ENCODE measurements at places on chromosomes 5 and 9. TPM values are rescaled to one million over a fixed set of nuclear protein-coding genes. Genes with fewer than 3 reads are reported as not detected.

Gene CARD9
- 24.2 TPM for total RNA-seq

DNA sequence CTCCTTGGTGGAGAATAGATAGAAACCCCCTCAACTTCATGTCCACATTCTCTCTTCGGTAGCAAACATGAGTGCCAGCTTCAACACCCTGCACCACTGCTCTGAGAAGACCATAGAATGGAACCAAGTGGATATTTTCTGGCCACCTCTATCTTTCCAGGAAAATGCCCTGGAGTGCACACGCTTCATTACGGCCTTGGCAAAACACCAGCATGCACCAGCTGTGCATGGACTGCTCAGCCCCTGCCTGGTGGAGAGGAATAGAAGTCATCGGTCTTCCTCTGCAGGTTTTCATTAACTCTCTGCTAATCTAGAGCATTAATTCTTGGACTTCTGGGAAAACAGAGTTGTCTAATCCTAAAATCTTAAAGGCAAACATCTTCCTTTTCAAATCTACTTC lies 211.6 kb upstream of the TMEM161B start:
- DNase-seq = no peak

DNA sequence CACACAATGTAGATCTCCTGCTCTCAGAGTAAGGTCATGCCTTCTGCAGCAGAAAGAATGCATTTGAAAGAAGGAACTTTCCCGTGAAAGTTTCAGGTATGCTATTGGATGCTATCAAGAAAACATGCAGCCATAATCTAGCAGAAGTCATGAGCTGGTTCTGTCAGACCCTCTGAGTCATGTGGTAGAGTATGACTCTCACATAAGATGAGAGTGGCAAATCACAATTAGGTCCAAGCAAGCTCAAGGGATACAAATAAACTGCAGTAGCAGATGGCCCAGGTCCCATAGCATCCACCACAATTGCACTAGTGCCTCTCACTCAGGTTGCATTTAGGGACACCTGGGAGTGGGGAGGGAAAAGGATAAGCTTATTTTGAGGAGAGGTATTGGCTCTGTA lies 292.8 kb downstream of the ASTN2 start:
- DNase-seq = no peak

- no peak for DNase-seq
Measured at GRCh38 chr5:65919773-65920172, 6.6 kb upstream of the ERBIN start.

Gene IFNK
- total RNA-seq = not detected

- no peak for DNase-seq
Measured at GRCh38 chr5:57383093-57383861, 99.3 kb downstream of the ACTBL2 start.

DNA sequence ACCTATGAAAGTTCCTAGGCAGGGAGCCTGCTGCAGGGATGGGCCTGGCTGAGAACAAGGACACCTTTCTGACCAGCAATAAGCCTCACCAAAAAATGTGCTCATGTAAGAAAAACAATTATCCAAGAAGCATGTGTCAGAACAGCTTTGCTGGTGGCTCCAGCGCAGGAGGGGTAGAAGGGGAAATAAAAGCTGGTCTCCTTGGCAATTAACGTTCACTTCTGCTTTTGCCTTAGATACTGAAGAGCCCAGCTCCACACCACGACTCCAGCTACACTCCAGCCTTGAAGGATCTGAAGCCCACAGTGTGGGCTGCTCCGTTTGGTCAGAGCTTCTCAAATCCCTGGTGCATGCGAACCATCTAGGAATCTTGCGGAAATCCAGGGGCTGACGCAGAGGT lies 107.6 kb upstream of the PHYKPL start:
- no peak for DNase-seq

DNA sequence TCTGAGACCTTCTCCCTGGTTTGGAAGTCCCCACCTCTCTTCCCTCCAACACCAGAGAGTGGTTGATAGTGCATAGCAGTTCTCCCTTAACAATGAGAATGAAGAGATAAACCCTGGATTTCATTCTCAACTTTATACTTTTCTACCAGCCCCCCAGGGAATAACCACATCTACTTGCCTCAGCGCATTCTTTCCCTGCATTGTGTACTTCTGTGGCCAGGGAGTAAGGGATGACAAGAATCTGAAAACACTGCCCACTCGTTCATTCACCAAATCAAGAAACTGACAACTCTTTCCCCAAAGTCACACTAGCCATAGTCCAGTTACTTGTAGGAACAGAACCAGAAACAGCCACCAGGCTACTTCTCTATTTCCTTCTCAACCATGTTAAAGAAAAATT lies 46.0 kb upstream of the SPIN1 start:
- DNase-seq = no peak

DNA sequence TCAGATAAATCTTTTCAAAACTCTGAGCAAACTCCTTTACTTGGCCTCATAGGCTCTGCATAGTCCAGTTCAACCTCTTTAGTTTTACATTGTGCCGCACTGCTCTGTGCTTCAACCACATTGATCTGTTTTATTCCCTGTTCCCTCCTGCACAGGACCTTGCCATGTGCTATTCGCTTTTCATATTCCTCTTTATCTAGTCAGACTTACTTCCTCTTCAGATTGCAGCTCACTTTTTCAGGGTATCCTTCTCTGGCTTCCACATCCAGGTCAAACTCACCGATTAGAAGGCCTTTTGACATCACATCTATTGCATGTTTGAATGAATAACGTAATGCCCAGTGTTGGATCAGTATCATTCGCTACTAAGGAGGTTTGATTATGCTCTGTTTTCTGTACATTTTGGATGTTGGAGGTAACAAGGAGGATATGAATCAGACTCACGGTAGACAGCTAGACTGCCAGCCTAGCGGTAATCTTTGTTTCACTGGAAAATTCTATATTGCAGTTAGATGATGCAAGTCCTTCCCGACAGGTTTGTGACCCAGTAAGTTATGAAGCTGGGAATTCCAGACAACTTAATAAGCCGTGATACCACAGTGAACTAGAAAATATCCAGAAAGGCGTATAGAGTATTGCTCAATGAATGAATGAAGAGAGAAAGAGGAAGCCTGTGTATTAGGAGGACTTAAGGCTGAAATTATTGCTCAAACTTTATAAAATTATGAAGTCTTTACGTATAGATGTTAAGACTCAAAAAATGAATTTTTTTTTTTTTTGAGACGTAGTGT lies 65.7 kb downstream of the IQGAP2 start:
- DNase-seq = no peak

GRCh38 chr5:14695152-14695551 lies 30.6 kb downstream of the OTULIN start:
- DNase-seq = no peak

Gene NR5A1
- not detected for total RNA-seq

DNA sequence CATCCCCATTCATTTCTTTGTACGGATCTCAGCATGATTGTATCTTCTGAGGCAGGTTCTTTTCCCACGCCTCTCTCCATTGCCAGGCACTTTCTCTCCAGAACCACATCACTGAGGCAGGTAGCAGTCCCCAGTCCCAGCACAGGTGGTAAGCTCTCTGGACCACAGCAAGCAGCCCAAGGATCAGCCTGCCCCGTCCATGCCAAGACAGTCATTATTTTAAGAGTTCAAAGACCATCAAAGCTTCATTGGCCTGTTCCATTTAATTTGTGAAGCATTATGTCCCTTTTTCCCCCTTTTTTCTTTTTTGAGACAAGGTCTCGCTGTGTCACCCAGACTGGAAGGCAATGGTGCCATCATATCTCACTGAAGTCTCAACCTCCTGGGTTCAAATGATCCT lies 171.7 kb downstream of the AUH start:
- DNase-seq = no peak
